ENCODE measurements at places on chromosomes 7 and 10. TPM values are rescaled to one million over a fixed set of nuclear protein-coding genes. Genes with fewer than 3 reads are reported as not detected.

GRCh38 chr10:131573707-131574106 lies 262.2 kb upstream of the TCERG1L start:
- DNase-seq = no peak

Gene GIMAP1
- not detected for total RNA-seq

DNA sequence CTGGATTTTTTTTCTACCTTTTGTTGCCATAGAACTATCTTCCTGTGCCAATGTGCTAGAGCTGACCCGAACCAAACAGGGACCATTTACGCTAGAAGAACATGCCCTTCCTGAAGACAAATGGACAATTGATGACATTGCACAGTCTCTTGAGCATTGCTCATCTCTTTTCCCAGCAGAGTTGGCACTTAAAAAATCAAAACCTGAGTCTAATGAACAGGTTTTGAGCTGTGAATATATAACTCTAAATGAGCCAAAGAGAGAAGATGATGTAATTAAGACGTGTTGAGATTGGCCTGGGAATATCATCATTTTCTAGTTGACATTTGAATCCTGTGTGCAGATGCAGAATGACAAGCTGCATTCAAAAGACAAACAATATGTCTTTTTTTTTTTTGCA lies 37.1 kb downstream of the TRUB1 start:
- DNase-seq = no peak

Gene AKR1C8
- not detected for total RNA-seq

- DNase-seq = no peak
These were observed 18.7 kb downstream of the C10orf105 start for GRCh38 chr10:71700731-71701368.

Gene OR9A2
- total RNA-seq = not detected

GRCh38 chr7:30254717-30255063 lies 29.7 kb upstream of the ZNRF2 start:
- no peak for DNase-seq

Gene GPR85
- total RNA-seq = 2.4 TPM

DNA sequence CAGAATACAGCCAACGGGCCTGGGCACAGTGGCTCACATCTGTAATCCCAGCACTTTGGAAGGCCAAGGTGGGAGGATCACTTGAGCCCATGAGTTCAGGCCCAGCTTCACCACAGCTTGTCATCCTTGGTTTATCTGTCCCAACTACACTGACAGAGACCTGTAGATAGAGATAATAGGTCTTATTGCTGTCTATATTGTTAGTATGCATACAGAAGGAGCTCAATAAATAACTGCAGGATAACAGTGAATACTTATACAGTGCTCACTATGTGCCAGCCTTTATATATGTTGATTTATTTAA lies 1.3 kb downstream of the CNPY4 start:
- DNase-seq = no peak
